ENCODE measurements at places on chromosomes 3 and 15.

DNA sequence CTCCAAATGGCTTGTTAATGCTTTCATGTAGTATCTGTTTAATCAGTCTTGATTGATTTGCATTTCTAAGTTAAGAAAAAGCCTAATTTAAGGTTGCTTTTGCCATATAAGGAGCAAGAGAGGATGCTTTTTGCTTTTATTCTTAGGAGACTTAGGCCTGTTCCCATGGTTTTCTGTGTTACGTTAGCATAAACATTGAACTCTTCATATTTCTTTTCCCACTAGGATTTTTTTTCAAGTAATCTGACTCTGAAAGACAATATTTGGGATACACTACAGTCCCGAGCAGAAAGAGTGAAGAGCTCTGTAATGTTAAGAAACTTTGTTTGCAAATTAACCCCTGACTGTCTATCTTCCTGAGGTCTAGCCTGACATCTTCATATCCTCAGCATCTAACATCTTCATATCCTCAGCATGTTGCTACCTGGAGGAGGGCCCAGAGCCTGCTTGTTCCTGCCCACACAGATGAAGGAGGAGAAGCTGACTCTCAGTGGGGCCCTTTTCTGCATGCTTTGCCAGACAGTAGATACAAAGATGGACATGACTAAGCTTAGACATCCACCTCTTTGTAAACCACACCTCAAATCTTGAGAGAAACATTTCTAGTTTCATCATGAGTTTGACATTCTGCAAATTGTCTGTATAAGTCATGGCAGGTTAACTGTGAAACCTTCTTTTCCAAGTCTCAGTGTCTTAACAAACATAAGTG is 86.2 kb upstream of the COL6A5 start:
- DNase-seq: no peak

DNA sequence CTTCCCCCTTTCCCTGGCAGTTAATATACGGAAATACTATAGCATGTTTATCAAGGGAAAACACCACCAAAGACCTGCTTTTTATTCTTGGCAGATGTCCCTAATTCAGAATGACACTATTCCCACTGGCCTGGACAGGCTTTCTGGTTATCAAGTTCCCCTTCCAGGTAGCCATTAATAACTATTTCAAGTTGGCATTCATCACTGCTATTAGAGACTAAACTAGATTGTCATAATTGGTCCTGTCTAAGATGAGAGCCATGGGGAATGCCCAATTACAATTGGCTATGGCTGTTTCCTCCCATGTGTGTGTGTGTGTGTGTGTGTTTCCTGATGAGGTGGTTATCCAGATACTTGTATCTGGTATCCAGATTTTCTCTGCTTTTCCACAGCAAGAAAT is 608.1 kb downstream of the SQOR start:
- no peak for DNase-seq

DNA sequence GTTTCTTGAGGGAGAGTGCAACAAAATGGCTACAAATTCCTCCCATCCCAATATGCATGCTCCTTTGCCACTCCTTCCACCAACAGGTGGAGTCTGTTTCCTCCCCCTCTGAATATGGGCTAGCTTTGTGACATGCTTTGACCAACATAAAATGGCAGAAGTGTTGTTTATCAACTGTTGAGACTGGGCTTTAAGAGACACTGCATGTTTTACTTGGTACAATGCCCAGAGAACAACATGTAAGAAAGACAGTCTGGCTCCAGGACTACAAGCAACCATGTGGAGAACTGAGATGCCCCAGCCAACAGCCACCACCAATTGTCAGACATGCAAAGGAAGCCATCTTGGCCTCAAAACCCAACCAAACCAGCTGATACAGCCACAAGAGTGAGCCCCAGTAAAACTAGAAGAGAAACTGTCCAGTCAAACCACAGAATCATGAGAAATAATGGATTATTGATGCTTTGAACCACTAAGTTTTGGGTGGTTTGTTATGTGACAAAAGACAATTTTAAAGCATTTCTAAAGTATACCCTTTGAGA is 40.5 kb downstream of the NUDT16 start:
- DNase-seq: peak; percentile 16

DNA sequence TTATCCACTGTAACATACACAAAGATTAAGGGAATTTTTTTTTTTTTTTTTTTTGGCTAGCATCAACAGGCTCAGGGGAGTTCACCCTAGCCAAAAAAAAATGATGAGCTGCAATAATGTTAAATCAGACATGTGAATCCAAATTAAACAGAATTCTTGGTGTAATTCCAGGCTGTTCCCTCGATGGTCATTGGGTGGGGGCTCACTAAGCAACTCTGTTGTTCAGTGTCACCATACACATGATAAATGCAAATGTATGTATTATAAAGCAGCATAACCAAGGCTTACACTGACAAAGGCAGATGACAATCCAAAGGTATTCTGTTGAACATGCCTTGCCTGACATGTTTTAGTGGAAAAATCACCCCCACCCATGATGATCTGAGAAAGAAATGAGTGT is 29.0 kb downstream of the IL1RAP start:
- DNase-seq: no peak

- no peak for DNase-seq
These were observed 868 bp downstream of the BTBD1 start for GRCh38 chr15:83066034-83066733.

- DNase-seq: peak; percentile 48
These were observed 90.3 kb downstream of the FMN1 start for GRCh38 chr15:33104212-33104611.

- DNase-seq: peak; percentile 96
These were observed 16.6 kb upstream of the LRRK1 start for GRCh38 chr15:100902436-100903167.

- DNase-seq: peak; percentile 26
These were observed 536 bp downstream of the ATP10A start for GRCh38 chr15:25862472-25863110.

All from cardiac fibroblast (primary cell).